ENCODE measurements at places on chromosomes 12 and 14. TPM values are rescaled to one million over a fixed set of nuclear protein-coding genes. Genes with fewer than 3 reads are reported as not detected.

KERA gene
- not detected for total RNA-seq

GRCh38 chr14:22188318-22188717 lies 400.7 kb downstream of the DAD1 start:
- DNase-seq, result no peak

- DNase-seq, result no peak
Observed at GRCh38 chr14:68682166-68683103, 110.4 kb downstream of the ZFP36L1 start.

DNA sequence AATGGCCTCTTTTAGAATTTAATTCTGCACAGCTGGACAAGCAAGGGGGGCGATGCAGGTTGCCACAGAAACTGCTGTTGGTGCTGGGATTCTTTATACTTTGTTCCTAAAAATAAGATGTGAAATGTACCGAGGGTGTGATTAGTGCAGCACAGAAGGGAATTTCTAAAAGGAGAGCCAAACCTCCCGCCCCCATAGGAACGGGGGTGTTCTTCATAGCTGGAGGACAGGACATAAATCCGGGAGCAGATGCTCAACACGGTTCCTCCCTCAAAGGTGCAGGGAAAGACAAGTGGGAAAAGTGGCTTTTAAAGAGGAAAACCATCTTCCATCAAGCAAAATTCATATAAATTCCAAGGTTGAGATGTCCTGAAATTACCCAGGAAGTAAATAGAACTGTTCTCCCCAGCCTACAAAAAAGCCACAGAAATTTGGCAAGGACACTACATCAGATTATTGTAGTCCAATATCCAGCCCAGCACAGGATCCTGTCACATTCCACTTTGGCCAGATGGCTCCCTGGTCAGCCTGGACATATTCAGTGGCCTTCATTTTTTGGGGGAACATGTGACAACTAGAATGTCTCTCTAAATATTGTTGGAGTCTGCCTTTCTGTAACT lies 51.4 kb upstream of the TMX1 start:
- DNase-seq, result no peak
